A549 treated with RU486 at 1 μM for 4 hours (cell line): ENCODE measurements at places on chromosomes 4 and X. TPM values are rescaled to one million over a fixed set of nuclear protein-coding genes. Genes with fewer than 3 reads are reported as not detected.

The CENPVL2 gene
- not detected in 5 replicates for total RNA-seq

The ELF4 gene
- 30.2 to 35.6 TPM (median 32.5 TPM) in 5 replicates for total RNA-seq

The LRP2BP gene
- total RNA-seq: 0.05 to 0.31 TPM (median 0.10 TPM) in 5 replicates

The NR3C2 gene
- total RNA-seq: 0.05 TPM in 1 of 5 replicates, not detected in the others

The AADAT gene
- total RNA-seq: 7.7 to 10.2 TPM (median 8.1 TPM) in 5 replicates

The RAB41 gene
- total RNA-seq: not detected in 5 replicates

The ARHGEF38 gene
- total RNA-seq: not detected in 5 replicates

The CT47C1 gene
- not detected in 5 replicates for total RNA-seq

The UBE2D3 gene
- total RNA-seq: 191 to 222 TPM (median 211 TPM) in 5 replicates

The UGT2B11 gene
- total RNA-seq: 0.11 to 0.14 TPM in 2 of 5 replicates, not detected in the others

The C1QTNF7 gene
- total RNA-seq: not detected in 5 replicates
